ENCODE measurements at places on chromosomes 6 and 20.

DNA sequence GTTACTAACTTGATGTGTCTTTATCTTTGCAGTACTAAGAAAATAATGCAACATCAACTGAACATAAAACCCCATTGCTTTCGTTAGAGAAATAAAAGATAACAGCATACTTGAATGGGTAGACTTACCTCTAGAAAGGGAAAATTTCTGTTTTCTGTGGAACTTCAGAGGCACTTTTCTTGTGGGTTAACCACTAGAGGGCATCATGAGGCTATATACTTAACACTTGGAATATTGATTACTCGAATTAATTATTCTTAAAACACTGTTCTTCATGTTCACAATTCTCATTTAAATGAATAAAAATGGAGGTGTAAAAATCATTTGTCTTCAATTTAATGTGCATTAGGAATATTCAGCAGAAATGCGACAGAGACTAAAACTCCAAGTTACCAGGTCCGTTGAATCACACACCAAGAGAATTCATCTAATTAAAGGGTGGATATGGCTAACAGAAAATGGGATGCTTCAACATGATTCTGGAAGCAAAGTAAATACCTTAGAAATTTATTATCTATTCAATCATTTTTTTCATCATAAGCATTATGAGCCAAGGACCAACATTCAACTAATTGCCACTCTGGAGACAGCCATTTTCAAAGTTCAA lies 330.8 kb upstream of the PREP start:
- peak; percentile 75 for DNase-seq

DNA sequence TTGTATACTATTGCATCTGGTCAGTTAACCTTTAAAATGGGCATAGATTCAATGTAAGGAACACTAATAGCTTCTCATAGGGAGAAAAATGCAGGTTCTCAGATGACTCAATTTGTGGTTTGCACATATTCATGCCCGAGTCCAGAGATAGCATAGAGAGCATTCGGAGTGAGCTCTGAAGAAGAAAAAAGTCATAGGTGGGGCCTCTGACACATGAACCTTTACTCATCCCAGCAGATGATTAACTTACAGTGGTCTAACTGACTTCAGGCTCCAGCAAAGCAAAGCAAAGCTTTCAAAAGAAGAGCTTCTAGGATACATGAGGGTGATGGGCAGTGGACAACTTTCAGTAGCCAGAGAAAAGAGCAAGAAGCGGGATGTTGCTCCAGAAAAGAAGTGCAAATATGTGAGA lies 55.3 kb upstream of the BTN3A2 start:
- DNase-seq, result peak; percentile 69

- DNase-seq, result peak; percentile 70
Measured at GRCh38 chr6:139187489-139187888, 52.6 kb downstream of the HECA start.

GRCh38 chr6:21134356-21134755 lies 459.2 kb upstream of the SOX4 start:
- DNase-seq, result no peak

- DNase-seq, result peak; percentile 93
Measured at GRCh38 chr6:2790588-2791449, 25.6 kb downstream of the WRNIP1 start.
